ENCODE measurements at places on chromosomes 16 and 17. TPM values are rescaled to one million over a fixed set of nuclear protein-coding genes. Genes with fewer than 3 reads are reported as not detected.

The SCGB1C2 gene
- total RNA-seq = not detected

The MYH2 gene
- total RNA-seq = 1.8 TPM

The YBX2 gene
- 1.5 TPM for total RNA-seq

DNA sequence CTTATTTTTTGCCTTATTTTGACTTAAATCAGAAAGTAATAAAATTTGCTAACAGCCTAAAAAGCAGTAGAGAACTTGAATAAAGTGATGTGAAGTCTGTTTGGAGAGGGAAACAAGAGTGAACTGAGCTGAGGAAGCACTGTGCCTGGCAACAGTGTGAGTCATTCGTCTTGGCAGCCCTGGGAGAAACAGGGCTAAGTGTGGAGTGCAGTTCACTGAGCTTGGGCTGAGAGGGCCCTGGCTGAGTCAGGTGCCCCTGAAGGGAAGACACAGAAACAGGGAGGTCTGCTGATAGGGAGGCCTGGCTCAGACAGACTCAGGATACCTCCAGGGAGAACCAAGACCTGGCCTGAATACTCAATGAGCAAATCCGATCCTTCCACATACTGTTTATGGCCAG is 132.1 kb downstream of the HS3ST4 start:
- no peak for DNase-seq

GRCh38 chr17:6084311-6085161 is 14.4 kb downstream of the WSCD1 start:
- no peak for DNase-seq
